Epithelial cell of esophagus (primary cell): ENCODE measurements at places on chromosomes 16 and 17.

DNA sequence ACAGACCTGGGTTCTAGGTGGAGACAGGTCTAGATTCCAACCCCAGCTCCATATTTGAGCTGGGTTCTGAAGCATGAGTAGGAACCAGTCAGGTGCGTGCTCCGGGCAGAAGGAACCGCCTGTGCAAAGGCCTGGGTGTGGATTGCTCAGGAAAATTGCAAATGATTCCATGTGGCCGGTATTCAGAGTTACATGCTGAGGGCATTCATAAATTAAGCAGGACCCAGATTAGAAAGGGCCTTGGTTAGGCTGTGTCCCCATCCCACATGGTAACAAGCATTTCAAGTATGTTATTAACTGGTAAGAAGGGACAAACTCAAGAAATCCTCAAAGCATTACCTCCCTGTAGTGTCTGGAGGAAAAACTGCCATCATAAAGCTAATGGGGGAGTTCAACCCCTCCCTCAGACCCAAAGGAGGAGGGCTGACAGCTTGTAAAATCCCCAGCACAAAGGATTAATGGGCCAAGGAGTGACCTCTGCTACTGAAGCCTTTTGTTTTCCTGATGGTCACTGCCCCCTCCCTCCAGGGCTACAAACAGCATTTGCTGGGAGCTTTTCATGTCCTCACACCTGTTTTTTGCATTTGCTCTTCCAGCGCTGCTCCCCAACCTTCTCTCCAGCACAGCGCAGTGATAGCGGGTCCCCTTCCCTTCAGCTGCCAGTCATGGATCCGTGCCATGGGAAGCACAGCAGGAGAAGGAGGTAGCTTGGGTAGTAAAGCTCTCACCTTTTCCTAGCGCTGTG, 218.0 kb downstream of the C16orf95 start:
- no peak for DNase-seq

DNA sequence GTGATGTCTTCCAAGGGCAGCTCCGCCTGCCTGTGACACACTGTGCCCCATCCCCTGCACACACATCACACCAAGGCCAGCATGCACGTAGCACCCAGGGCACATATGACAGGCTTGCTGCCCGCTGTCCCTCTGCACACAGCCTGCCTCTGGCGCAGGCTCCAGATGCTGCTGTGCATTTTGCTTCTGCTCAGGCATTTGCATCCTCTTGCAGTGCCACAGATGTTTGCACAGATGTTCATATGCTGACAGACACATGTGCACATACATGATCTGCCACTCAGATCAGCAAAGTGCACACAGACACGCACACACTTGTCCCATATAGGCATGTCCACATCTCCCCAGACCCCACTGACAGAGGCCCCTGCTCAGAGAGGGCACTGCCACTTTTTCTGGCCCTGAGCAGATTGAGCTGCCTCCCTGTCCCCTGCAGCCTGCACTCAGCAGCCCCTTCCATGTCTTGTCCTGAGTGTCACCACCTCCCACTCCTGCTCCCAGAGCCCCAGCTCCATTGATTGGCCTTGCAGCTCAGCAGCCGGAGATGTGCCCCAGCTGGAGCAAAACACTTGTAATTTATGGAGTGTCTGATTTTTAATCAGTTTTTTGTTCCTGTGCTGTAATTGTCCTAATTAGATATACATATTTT, 115.1 kb upstream of the RPL38 start:
- no peak for DNase-seq

GRCh38 chr16:78571898-78572358, 472.5 kb downstream of the WWOX start:
- DNase-seq: no peak

DNA sequence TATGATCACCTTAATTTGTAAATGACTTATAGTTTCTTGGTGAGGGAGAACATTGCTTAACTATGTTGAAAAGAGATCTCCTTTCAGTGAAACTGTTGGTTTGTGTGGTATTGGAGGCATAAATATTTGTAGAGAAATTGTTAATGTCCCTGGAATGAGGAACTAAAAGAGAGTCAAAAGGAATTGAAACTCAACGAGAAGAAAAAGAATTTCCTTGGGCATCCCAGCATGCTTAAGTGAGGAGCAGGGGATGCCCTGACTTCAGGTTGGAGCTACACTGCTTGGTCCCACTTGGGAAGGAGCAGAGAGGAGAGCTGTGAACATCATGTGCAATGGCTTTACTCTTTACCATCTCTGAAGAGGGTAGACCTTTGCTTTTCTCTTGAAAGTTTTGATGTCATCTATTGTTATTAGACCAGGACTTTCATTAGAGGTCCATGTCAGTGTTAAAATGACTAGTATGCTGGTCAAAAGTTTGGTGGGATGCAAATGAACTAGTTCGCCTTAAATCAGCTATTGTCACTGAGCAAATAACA, 21.7 kb downstream of the KRT23 start:
- DNase-seq: peak; percentile 82

GRCh38 chr16:67796099-67796718, 10.2 kb downstream of the RANBP10 start:
- peak; percentile 44 for DNase-seq

DNA sequence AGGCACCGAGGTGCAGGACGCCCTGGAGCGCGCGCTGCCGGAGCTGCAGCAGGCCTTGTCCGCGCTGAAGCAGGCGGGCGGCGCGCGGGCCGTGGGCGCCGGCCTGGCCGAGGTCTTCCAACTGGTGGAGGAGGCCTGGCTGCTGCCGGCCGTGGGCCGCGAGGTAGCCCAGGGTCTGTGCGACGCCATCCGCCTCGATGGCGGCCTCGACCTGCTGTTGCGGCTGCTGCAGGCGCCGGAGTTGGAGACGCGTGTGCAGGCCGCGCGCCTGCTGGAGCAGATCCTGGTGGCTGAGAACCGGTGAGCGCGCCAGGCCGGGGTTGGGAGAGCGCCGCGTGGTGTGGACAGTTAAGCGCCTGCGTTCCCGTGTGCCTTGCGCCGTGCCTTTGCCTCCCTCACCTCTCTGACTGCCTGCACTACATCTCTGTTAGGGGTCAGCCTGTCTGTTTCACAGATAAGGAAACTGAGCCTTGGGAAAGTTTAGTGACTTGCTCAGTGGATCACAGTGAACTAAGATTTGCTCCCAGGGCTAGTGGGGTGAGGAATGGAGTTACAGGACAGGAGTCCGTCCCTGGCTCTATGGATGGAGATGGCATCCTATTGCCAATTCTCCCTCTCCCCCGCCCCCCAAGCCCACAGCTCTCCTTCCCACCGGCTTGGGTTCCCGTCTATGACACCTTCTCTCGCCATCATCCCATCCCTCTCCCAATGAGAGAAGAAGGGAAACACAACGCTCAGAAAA, 880 bp downstream of the SARM1 start:
- no peak for DNase-seq

DNA sequence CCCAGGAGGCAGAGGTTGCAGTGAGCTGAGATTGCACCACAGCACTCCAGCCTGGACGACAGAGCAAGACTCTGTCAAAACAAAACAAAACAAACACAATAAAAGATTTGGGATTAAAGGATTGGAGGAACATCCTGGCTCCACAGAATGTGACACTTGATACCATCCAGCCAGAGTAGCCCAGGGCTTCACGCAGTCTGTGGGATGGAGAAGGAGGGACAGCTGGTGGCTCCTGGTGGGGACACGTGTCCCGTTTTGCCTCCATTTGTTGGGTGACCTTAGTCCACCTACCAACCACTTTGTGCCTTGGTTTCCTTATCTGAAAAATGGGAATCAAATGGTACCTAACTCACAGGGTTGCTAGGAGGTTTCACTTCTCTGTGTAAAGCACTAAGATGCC, 12.4 kb upstream of the CYB561 start:
- DNase-seq: no peak

- no peak for DNase-seq
Measured at GRCh38 chr17:58402047-58402446, 15.3 kb downstream of the RNF43 start.

DNA sequence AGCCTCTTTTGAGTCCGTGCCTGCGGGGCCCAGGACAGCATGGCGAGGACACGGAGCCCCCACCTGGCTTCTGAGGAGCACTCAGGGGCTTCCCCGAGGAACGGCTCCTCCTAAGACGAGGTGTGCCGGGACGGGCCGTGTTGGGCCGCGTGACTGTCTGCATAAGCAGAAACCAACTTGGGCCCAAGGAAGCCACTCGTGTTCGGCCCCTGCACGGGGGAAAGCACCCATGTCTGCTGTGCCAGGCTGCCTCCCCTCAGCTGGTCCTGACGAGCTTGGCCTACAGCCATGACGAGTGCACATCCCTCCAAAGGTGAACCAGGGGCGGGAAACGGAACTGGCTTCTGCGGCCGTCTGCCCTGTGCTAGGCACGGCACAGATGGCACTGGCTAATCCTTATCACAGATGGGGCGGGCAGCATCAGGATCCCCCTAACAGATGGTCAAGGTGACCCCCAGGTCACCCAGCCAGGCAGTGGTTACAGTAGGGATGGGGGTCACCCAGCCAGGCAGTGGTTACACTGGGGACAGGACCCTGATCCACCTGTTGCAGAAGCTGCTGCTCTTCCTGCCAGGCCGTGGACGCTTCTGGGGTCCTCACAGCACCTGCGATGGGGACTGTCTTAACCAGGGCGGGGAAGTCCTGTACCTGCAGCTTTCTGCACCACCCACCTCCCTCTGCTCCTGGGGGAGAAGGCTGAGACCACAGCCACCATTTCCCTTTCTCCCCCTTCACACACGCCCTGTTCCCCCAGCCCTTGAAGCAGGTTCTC, 25.6 kb downstream of the MRM3 start:
- no peak for DNase-seq
